CD4-positive, alpha-beta T cell treated with Interleukin-10 for 1 hour (primary cell): ENCODE measurements at places on chromosomes 3 and 15.
A peak's percentile ranks its signal among the peaks of the same experiment; 100 is the strongest.

GRCh38 chr3:73419179-73419803, 205.4 kb downstream of the PDZRN3 start:
- DNase-seq: no peak

DNA sequence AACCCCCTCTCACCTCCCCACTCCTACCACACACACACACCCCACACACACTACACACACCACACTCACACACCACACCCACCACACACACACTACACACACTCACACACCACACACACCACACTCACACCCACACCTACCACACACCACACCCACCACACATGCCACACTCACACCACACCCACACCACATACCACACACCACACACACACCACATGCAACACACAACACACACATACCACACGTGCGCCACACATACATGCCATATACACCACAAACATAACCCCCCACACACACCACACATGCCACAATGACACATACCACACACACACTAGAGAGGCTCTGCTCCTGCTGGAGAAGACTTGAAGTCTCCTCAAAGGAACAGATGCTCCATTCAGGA, 5.9 kb upstream of the ITPKA start:
- peak; percentile 37 for DNase-seq

GRCh38 chr3:16130066-16130465, 44.4 kb upstream of the GALNT15 start:
- no peak for DNase-seq

DNA sequence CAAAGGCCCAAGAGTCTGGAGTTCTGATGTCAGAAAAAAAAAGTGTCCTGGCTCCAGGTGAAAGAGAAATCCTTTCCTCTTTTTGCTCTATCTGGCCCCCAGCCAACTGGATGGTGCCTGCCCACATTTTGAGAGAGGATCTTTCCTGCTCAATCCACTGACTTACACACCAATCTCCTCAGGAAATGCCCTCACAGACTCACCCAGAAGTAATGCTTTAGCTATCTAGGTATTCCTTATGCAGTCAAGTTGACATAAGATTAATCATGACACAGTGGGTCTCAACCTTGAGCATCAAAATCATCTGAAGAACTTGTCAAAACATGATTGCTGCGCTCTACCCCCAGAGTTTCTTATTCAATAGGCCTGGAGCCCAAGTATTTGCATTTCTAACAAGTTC, 31.2 kb downstream of the STRIT1 start:
- no peak for DNase-seq

DNA sequence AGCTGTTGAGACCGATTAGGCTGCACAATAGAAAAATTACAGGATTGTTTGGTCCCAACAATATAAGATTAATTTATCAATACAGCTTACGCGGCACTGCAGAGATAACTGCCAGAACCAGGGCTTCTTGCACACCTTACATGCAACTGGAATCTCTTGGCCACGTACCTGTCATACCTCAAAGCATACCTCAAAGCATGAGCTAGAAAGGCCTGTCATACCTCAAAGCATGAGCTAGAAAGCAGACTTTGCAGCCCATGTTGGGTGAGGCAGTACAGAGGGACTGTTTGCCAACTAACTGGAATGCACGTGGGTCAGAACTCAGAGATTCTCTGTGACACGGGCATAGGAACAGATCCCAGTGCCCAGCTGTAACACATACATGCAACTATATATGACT, 34.7 kb downstream of the NTRK3 start:
- DNase-seq: no peak

DNA sequence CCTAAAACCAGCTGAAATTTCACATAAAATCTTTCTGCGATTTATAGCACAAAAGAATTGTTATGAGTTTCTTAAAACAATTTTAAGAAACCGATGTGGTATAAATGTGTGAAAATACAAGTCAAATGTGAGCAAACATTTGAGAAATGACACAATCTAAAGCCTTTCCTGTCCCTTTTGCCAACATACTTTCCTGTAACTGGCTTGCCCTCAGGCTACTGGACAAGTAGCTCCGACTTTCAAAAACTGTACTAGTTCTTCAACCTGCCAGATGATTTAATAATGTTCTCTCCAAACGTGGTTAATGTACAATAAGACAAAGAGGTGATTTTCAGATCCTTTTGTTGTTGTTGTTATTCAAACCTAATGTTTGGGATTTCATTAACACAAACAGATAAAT, 105.9 kb upstream of the ARHGEF26 start:
- no peak for DNase-seq

- DNase-seq: no peak
Measured at GRCh38 chr3:39097716-39098472, 9.5 kb downstream of the GORASP1 start.

- no peak for DNase-seq
Measured at GRCh38 chr15:70801109-70801508, 37.8 kb upstream of the UACA start.

DNA sequence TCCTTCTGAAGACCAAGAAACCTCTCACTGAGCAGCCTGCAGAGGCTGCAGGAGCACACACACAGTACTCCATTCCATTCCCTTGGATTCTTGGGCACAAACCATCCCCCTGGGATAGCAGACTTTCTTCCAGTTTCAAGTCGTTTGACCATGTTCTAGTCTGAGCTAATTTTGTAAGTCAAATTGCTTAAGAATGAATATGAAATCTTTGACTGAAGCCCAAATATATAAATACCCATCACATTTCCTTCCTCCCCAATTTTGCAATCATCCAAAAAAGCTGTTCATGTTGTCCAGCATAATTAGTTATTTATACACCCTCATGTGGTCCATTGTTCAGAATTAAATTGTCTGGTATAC, 231.2 kb upstream of the TPRG1 start:
- no peak for DNase-seq

- no peak for DNase-seq
Measured at GRCh38 chr3:192833177-192833890, 84.3 kb downstream of the MB21D2 start.

GRCh38 chr3:187473778-187474406, 105.7 kb downstream of the RTP4 start:
- no peak for DNase-seq

DNA sequence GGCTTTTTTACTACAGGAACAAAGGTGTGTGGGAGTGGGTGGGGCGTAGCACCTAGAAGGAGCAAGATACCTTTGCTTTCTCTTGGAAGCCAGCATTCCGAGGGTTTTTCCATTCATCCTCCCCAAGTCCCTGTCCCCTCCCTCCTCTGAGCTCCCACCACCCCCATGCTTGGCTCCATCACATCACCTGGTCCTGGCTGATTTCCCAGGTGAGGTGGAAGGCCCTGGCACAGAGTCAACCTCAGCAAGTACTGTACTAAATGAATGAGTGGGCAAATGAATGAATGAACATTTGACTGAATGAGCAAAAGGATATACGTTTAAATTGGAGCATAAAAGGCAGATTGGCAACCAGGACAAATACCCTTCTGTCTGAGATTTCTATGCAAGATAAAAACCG, 45.4 kb downstream of the DZIP1L start:
- no peak for DNase-seq

DNA sequence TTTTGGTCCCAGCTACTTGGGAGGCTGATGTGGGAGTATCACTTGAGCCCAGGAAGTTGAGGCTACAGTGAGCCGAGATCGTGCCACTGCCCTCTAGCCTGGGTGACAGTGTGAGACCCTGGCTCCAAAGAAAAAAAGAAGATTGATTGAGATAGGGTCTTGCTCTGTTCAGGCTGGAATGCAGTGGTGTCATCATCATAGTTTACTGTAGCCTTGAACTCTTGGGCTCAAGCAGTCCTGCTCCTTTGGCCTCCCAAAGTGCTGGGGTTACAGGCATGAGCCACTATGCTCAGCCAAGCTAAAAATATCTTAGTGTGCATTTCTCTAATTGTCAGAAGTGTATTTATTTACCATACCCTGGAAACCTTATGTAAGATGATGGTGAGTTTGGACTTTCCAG, 43.9 kb downstream of the IGF1R start:
- no peak for DNase-seq

GRCh38 chr3:146502887-146503460, 33.6 kb upstream of the PLSCR2 start:
- DNase-seq: no peak

DNA sequence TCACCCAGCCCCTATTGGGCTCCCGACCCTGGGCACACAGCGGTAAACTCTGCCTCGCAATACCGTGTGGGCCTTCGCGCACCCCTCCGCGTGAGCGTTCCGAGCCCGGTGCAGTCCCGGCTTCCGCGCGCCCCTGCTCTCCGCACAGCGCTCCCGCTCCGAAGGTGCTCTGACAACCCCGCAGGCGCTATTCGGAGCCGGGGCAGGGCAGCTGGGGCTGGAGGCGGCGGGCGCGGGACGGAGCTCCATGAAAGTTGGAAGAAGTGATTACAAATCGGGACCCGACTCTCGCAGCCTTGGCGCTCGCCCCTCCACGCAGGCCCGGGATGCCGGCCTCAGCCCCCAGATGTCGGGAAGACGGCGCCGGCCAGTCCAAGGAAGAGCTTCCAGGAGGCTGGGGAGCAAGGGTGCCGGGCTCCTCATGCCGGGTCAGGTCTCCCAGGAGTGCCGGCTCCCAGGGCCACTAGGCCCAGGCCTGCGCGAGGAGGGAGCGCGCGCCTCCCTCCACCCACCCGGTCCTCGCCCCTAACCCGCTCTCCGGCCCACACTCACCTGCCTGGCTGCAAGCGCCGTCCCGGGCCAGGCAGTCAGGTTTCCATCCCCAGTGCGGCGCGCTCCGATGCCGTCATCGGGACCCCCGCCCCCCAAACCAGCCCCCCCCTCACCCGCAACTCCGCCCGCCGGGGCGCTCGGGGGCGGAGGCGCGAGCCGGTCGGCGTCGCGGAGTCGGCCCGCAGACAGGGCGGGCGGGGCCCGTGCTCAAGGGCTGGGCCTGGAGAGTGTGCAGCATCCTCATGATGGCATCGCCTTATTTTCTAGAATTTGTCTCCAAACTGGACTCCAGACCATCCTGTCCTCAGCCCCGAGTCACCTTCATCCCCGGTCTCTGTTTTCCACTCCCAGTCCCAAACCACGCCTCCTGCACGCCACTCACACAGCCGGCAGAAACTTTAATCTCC, at the start of gene KIF7:
KIF7 (minus strand) TSS at position 621 of the 959 bp plus-strand sequence. CDS start 2,537 bp downstream, outside the sequence.
- no peak for DNase-seq

DNA sequence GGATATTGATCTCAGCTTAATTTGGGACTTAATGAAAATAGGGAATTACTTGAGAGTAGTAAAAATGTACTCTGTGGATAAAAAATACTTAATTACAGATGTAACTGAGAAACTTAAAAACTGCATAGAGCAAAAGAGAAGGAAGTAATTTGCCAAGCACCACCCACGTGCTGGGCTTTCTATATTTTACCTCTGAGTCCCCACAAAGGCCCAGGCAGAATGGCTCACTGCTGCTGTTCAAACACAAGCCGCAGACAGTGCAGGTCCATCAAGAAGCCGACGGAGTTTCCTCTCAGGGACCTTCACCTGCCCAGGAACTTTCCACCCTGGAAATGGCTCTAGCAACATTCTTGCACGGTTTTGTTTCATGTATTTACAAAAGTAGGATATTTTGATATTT, 77.2 kb upstream of the TRPM1 start:
- DNase-seq: no peak

- no peak for DNase-seq
Measured at GRCh38 chr3:110165370-110165743, 828.0 kb upstream of the DPPA4 start.

DNA sequence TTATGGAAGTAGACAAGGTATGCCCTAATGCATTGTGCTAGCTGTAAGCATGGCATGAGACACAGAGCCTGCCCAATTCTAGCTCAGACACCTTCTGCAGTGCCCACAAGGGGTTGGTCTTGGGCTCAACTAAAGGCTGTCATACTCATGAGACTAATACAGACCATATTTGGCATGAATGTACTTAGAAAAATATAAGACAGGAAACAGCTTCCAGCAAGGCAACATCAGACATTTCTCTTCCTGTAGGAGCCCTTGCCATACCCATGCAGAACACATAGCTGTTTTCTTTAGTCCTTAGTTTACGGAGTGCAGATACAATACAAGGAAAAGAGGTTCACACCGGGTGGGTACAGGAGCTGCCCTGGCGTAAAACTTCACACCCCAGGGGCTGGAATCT, 30.5 kb upstream of the NR1I2 start:
- no peak for DNase-seq

- no peak for DNase-seq
Measured at GRCh38 chr3:10957976-10958749, 34.4 kb upstream of the SLC6A1 start.

- no peak for DNase-seq
Measured at GRCh38 chr3:58824777-58825176, 158.2 kb upstream of the FAM3D start.

- peak; percentile 15 for DNase-seq
Measured at GRCh38 chr3:125002414-125003368, 53.1 kb downstream of the HEG1 start.

- DNase-seq: peak; percentile 25
Measured at GRCh38 chr3:69012800-69013252, 658 bp downstream of the EOGT start.

GRCh38 chr15:72306211-72306785, 13.7 kb downstream of the CELF6 start:
- peak; percentile 81 for DNase-seq

GRCh38 chr15:48766196-48766595, 44.7 kb downstream of the CEP152 start:
- DNase-seq: no peak

DNA sequence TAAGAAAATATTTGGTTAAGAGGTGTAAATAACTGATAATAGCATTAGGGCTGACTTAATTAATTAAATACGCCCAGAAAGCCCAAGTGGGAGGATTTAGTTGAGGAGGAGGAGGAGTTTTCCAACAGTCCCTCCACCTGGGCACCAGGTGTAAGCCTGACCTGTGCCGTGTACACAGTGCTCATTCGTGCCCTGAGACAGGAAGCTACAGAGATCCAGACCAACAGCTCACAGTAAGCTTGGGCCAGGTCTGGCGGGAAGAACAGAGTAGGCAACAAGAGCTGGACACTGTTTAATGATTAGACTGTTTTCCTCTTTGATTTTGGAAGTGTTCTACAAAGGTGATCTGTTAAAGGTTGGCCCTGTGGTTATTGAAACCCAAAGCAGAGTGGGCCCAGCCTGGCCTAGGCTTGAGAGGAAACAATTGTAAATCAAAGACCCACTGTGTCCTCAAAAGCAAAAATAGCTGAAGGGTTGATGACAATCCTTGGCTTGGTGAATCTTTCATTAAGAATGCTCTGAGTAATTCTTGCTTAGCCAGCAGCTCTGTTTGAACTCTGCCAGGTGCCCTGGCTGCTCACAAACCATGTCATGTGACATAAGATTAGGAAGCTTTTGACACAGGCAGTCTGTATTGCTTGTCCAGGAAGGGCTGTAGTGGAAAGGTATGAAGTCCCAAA, 13.8 kb downstream of the SQOR start:
- no peak for DNase-seq

DNA sequence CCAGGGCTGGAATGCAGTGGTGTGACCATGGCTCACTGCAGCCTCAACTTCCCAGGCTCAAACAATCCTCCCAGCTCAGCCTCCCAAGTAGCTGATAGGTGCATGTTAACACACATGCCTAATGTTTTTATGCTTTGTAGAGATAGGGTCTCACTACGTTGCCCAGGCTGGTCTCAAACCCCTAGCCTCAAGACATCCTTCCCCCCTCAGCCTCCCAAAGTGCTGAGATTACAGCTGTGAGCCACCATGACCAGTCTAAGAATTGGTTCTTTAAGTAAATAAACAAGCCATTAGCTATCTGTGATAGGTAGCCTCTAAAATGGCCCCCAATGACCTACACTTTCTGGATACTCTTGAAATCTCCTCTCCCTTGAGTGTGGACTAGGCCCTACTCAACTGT, 3.7 kb downstream of the TRIM59 start:
- DNase-seq: no peak

- no peak for DNase-seq
Measured at GRCh38 chr3:138497851-138498250, 63.4 kb downstream of the ESYT3 start.

GRCh38 chr3:101809178-101810021, 30.4 kb downstream of the NXPE3 start:
- peak; percentile 67 for DNase-seq
